ENCODE measurements at places on chromosomes 6 and 20.

DNA sequence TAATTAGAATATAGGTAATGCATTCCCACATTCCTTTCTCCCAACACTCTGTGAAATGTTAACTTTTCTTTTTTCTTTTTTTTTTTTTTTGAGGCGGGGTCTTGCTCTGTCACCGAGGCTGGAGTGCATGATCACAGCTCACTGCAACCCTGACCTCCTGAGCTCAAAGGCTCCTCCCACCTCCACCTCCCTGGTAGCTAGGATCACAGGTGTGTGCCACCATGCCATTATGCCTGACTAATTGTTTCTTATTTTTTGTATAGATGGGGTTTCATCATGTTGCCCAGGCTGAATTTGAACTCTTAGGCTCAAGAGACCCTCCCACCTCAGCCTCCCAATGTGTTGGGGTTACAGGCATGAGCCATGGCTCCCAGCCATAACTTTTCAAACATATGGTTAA is 135.7 kb upstream of the SHLD1 start:
- peaks cover 5% of the 10 kb centered on the region for H3K4me1 ChIP-seq
- H3K36me3 ChIP-seq = peaks cover 31% of the 10 kb centered on the region
- no peak for DNase-seq
- H3K27me3 ChIP-seq = no peaks in the 10 kb centered on the region

GRCh38 chr6:30720738-30721197 is 616 bp downstream of the TUBB start:
- H3K27me3 ChIP-seq = no peaks in the 10 kb centered on the region
- H3K27ac ChIP-seq = peak overlapping the region; percentile 91
- H3K4me1 ChIP-seq = peaks cover 48% of the 10 kb centered on the region
- H3K36me3 ChIP-seq = peaks cover 67% of the 10 kb centered on the region

- peak overlapping the region; percentile 83 for H3K4me3 ChIP-seq
- peak; percentile 38 for DNase-seq
- peak overlapping the region; percentile 94 for H3K27ac ChIP-seq
- H3K27me3 ChIP-seq = no peaks in the 10 kb centered on the region
Observed at GRCh38 chr6:166958926-166959861, 2.8 kb upstream of the RNASET2 start.

DNA sequence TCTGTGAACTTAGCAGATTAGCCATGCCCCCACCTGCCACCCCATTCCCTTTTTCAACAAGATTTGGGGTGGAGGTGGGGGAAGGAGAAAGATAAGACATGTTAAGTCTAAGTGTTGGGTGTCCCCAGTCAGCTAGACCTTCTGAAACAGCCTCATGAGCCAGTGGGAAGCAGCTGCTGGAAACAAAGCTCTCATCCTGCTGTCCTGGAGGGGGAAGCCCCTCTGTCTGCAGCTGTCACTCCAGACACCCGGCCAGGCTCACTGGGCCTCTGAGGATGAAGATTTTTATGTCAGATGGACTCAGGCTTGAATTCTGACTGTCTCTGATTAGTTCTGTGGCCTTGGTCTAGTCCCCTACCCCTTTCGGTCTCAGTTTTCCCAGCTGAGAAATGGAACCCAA is 1.1 kb downstream of the BPIFB3 start:
- no peaks in the 10 kb centered on the region for H3K4me1 ChIP-seq
- H3K27ac ChIP-seq = no peak overlapping the region
- no peak for DNase-seq

DNA sequence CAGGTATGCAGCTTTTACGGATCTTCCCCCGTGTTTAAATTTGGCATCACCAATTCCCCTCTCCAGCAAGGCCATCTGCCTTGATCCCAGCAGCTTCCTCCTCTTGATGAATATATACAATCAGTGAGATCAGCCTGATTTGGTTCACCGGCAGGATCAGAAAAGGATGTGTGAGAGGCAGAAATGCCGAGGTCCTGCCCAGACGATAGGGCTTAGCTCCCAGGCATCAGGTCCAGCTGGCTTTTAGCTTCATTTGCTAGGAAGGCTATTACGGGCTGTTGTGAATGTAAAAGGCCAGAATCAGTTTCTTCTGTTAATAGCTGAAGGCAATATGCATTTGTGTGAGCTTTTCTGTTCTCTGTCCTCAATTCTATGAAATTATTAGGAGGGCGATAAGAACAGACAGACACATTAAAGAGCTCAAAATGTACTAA is 372.8 kb downstream of the BTBD9 start:
- H3K27ac ChIP-seq = no peak overlapping the region
- no peaks in the 10 kb centered on the region for H3K27me3 ChIP-seq
- H3K4me3 ChIP-seq = no peak overlapping the region
- H3K4me1 ChIP-seq = peaks cover 24% of the 10 kb centered on the region
- no peak for DNase-seq
- no peaks in the 10 kb centered on the region for H3K36me3 ChIP-seq

DNA sequence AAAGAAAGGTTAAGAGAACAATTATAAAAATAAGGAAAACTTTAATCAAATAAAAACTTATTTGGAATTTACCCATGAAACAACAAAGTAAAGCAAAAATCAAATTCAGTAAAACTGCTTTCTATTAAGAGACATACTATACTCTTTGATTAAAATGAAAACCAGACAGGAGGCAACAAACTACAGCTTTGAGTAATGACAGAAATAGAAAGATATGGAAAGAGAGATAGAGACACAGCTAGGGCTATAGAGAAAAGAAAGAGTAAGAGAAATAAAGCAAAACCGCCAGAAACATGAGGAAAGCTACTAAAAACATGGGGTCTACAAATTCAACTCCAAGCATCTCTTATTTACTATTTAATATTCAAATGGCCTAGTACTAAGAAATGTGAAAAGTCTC is 67.6 kb downstream of the PHIP start:
- no peak overlapping the region for H3K27ac ChIP-seq
- no peak for DNase-seq
- H3K36me3 ChIP-seq = peaks cover 26% of the 10 kb centered on the region
- no peaks in the 10 kb centered on the region for H3K4me1 ChIP-seq
- H3K4me3 ChIP-seq = no peak overlapping the region

GRCh38 chr6:104603108-104603745 is 256.5 kb downstream of the HACE1 start:
- no peaks in the 10 kb centered on the region for H3K4me1 ChIP-seq
- no peak for DNase-seq
- H3K4me3 ChIP-seq = no peak overlapping the region
- H3K36me3 ChIP-seq = no peaks in the 10 kb centered on the region
- no peak overlapping the region for H3K27ac ChIP-seq

- H3K27ac ChIP-seq = no peak overlapping the region
- no peak for DNase-seq
- no peaks in the 10 kb centered on the region for H3K4me1 ChIP-seq
- H3K4me3 ChIP-seq = no peak overlapping the region
Observed at GRCh38 chr6:112946051-112946450, 598.9 kb downstream of the RFPL4B start.

GRCh38 chr6:34575326-34575725 is 19.2 kb upstream of the SPDEF start:
- peaks cover 15% of the 10 kb centered on the region for H3K36me3 ChIP-seq
- H3K4me3 ChIP-seq = no peak overlapping the region
- peak overlapping the region; percentile 18 for H3K27ac ChIP-seq
- peaks cover 20% of the 10 kb centered on the region for H3K27me3 ChIP-seq

GRCh38 chr6:90631046-90631445 is 44.2 kb upstream of the MAP3K7 start:
- H3K27ac ChIP-seq = no peak overlapping the region
- no peak overlapping the region for H3K4me3 ChIP-seq

DNA sequence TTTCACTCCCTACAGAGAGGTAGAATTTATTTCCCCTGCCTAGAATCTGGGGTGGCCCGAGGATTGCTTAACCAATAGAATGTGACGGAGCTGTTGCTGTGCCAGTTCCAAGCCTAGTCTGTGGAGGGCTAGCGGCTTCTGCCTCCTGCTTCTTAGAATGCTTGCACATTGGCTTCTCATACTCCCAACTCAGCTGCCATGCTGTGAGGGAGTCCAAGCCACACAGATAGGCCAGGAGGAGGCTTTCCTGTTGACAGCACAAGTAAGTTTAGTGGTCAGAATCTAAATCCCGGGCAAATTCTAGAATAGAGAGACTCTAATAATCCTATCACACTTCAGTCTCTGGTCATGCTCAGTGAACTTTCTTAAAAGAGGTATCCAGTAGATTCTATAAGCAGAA is 57.5 kb upstream of the SNRPB2 start:
- H3K27ac ChIP-seq = no peak overlapping the region
- peaks cover 12% of the 10 kb centered on the region for H3K27me3 ChIP-seq
- H3K4me3 ChIP-seq = no peak overlapping the region
- no peaks in the 10 kb centered on the region for H3K36me3 ChIP-seq

- H3K27me3 ChIP-seq = no peaks in the 10 kb centered on the region
- DNase-seq = no peak
- no peaks in the 10 kb centered on the region for H3K4me1 ChIP-seq
- no peak overlapping the region for H3K4me3 ChIP-seq
- H3K36me3 ChIP-seq = peaks cover 3% of the 10 kb centered on the region
Observed at GRCh38 chr20:22863826-22864225, 171.3 kb upstream of the SSTR4 start.

DNA sequence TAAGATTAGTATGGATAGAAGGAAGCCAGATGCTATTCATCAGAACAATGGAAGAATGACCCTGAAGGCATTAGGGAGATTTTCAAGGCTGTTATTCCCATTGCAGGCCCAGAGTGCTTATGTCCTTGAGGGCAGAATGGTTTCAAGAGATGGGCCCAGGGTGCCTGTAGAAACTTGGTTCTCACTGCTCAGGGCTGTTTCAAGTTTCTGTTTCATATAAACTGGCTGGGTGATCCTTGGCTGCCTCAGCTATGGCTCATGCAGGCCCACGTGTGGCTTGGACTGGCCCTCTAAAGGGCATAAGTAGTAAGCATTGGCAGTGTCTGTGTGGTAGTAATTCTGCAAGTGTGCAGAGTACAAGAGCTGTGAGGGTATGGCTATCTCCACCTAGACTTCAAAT is 540.9 kb upstream of the MAN1A1 start:
- H3K36me3 ChIP-seq = no peaks in the 10 kb centered on the region
- H3K4me3 ChIP-seq = no peak overlapping the region
- peaks cover 9% of the 10 kb centered on the region for H3K27me3 ChIP-seq
- no peak for DNase-seq
- no peaks in the 10 kb centered on the region for H3K4me1 ChIP-seq

- DNase-seq = no peak
- peak overlapping the region; percentile 74 for H3K4me3 ChIP-seq
- peaks cover 69% of the 10 kb centered on the region for H3K4me1 ChIP-seq
Observed at GRCh38 chr20:1652960-1653359, 4.6 kb downstream of the SIRPG start.

- no peak for DNase-seq
- no peaks in the 10 kb centered on the region for H3K36me3 ChIP-seq
- no peak overlapping the region for H3K27ac ChIP-seq
- H3K27me3 ChIP-seq = no peaks in the 10 kb centered on the region
- H3K4me3 ChIP-seq = no peak overlapping the region
- no peaks in the 10 kb centered on the region for H3K4me1 ChIP-seq
Observed at GRCh38 chr6:143183666-143184065, 123.0 kb downstream of the AIG1 start.

- DNase-seq = no peak
- no peaks in the 10 kb centered on the region for H3K4me1 ChIP-seq
- no peak overlapping the region for H3K4me3 ChIP-seq
- H3K27me3 ChIP-seq = no peaks in the 10 kb centered on the region
- H3K27ac ChIP-seq = no peak overlapping the region
Observed at GRCh38 chr6:9233686-9234085, 798.3 kb upstream of the SLC35B3 start.

DNA sequence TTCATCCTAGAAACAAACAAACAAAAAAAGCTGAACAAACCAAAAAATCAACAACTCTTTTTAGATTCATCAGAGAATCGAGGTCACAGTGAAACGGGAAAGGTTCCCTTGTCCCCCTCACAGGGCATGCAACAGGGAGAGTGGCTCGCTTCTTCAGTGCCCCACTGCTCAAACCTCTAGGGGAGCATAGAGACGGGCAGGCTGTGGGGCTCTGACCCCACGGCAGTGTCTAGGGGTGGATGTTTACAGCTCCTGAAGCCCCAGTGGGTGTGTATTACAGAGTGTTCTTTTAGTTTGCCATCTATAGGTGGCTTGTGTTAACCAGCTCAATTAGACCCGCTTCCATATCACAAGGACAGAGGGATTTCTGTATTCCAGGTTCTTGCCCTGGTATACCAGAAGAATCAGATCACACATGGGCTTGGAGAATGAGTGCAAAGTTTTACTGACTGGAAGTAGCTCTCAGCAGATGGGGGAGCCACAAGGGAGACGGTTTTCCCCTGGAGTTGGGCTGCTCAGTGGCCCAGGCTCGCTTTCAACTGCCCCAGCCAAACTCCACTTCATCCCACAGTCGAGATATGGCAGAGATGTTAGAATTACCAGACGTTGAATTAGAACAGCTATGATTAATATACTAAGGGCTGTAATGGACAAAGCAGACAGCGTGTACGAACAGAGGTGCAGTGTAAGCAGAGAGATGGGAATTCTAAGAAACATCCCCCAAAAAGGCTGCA is 192.6 kb upstream of the CST7 start:
- no peak overlapping the region for H3K27ac ChIP-seq
- no peak for DNase-seq
- no peaks in the 10 kb centered on the region for H3K4me1 ChIP-seq

DNA sequence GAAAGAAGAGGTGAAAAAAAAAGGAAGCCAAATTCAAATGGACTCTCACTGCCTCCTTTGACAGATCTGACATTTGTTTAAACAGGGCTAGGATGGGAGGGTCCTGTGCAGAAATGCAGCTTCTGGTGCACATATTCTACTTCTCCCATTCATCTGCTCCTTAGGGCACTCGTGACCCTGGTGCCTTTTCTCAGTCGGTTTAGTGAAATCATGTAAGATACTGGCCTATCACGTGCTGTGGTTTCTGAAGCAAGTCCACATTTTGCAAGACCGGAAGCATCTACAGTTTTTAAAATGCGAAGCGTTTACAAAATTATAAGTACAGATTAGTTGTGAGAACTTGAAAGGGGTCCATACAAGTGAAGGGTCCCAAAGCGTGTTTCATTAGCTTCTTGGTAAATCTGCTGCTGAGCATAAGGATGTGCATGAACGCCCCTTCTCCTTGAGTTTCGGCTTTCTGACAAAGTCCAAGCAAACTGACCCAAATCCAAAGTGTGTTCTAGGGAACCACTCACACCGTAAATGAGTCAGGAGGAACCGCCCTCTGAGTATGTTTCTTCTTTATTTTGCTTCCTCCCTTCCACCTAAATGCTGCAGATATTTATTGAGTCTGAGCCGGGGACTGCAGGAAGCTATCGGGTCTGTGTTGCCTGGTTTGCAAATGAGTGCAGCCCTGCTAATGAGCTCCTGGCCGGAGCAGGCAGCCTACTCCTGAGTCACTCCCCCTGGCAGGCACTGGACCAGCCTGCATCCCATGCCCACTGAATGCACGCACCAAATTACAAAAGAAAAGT is 323.8 kb upstream of the JARID2 start:
- no peak overlapping the region for H3K4me3 ChIP-seq
- H3K4me1 ChIP-seq = no peaks in the 10 kb centered on the region
- H3K27me3 ChIP-seq = peaks cover 37% of the 10 kb centered on the region
- H3K27ac ChIP-seq = no peak overlapping the region
- no peaks in the 10 kb centered on the region for H3K36me3 ChIP-seq

GRCh38 chr6:152532556-152533422 is 104.4 kb downstream of the SYNE1 start:
- H3K4me3 ChIP-seq = no peak overlapping the region
- DNase-seq = no peak
- no peak overlapping the region for H3K27ac ChIP-seq
- H3K4me1 ChIP-seq = peaks cover 16% of the 10 kb centered on the region
- H3K27me3 ChIP-seq = no peaks in the 10 kb centered on the region

GRCh38 chr6:140041571-140042332 is 667.3 kb upstream of the CITED2 start:
- no peak overlapping the region for H3K4me3 ChIP-seq
- peaks cover 3% of the 10 kb centered on the region for H3K4me1 ChIP-seq
- no peaks in the 10 kb centered on the region for H3K27me3 ChIP-seq
- no peaks in the 10 kb centered on the region for H3K36me3 ChIP-seq
- H3K27ac ChIP-seq = no peak overlapping the region
- DNase-seq = peak; percentile 1

Measured in effector memory CD8-positive, alpha-beta T cell (primary cell).